ENCODE measurements at places on chromosomes 13 and 19.
A peak's percentile ranks its signal among the peaks of the same experiment; 100 is the strongest.

DNA sequence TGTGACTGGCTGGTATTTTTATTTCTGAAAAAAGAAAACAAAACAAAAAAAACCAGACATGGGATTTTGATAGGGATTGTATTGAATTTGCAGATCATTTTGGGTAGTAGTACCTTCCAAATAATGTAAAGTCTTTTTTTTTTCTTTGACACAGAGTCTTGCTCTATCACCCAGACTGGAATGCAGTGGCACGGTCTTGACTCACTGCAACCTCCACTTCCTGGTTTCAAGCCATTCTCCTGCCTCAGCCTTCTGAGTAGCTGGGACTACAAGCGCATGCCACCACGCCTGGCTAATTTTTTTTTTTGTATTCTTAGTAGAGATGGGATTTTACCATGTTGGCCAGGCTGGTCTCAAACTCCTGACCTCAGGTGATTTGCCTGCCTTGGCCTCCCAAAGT lies 4.2 kb downstream of the ZNF101 start:
- DNase-seq: no peak

DNA sequence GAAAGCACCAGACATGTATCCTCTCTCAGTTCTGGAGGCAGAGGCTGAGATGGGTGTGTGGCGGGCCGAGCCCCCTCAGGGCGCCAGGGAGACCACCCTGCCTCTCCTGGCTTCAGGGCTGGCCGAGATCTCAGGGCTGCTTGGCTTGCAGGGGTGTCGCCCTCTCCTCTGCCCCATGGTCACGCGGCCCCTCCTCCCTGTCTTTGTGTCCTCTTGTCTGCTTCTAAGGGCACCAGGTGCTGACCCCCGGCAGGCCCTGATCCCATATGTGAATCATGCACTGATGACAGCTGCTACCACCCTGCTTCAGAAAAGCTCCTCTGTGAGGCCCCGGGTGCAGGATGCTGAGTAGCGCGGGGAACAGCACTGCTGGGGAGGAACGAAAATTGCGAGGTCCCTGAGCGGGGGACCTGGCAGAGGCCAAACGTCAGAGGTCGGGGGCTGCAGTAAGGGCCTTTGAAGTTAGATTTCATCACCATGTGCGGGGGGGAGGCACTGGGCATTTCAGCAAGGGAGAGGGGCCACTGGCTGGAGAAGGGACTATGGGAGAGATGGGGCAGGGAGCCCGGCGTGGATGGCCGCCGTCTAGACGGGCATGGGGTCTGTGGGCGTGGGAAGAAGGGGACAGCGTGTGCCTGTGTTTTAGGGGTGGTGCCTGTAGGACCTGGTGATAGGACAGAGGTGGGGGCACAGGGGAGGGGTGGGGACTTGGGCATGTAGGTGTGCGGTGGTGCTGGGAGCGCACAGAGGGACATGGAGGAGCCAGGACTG lies 125.2 kb downstream of the KDM4B start:
- DNase-seq: no peak

GRCh38 chr13:38264363-38265131 lies 85.1 kb upstream of the UFM1 start:
- no peak for DNase-seq

DNA sequence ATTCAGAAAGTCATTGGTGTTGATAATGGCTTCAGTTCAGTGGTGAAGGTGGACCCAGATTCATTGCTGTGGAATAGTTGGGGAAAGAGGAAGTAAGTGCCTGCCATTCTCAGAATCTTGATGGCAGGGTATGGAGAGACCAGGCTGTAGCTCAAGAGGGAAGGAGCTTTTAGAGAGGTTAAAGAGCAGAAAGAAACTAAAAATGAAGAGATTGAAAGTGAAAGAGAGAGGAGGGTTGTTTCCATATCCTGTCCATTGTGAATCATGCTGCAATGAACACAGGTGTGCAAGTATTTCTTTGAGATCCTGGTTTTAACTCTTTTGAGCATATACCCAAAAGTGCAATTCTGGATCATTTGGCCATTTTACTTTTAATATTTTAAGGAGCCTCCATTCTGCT lies 12.5 kb downstream of the GJB6 start:
- DNase-seq: no peak

- DNase-seq: no peak
Measured at GRCh38 chr19:49389406-49389805, 1.4 kb downstream of the KASH5 start.

GRCh38 chr19:4588291-4588761 lies 28.8 kb upstream of the SEMA6B start:
- no peak for DNase-seq

DNA sequence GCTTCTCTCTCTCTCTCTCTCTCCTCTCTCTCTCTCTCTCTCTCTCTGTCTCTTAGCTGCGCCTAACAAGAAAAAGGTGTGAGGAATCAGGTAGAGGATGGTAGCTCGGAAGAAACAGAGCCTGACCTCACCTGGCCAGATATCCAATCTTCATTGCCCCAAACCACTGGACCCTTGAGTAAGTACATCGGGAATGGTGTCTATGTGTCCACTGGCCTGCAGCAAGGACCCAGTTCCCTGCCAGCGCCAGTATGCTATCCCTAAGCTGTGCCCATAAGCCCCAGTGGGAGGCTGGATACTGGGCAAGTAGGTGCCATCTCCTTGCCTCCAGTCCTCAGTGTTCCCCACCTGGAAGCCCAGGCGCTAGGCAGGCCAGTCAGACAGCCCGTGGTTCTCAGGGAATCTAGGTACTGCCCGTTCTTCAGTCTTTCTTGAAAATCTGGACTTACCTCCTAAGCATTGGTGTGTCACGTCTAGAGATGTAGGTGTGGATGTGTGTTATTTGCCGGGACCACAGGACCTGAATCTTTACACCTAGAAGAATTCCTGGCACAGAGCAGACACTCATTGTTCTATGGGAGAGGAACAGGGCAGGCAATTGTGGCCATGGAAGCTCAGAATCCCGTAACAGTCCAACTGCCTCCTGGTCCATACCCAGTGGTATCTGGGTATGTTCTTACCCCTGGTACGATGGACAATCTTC lies 7.3 kb downstream of the URAD start:
- no peak for DNase-seq

- no peak for DNase-seq
Measured at GRCh38 chr13:44887515-44887914, 101.8 kb downstream of the NUFIP1 start.

DNA sequence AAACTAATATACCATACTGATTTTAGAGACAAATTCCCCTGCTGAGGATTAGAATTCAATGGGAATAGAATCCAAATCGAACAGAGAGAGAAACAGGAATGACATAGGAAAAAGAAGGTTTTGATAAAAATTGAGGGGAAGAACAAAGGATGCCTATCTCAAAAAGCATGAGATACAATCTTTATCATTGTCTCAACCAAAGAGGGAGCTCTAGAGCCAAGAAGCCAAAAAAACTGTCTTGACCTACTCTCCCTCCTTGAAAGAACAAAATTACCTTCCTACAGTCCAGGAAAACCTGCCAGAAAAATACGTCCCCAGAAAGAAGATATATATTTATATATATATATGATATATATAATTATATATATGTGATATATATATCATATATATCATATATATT lies 39.2 kb upstream of the MIR17HG start:
- no peak for DNase-seq

DNA sequence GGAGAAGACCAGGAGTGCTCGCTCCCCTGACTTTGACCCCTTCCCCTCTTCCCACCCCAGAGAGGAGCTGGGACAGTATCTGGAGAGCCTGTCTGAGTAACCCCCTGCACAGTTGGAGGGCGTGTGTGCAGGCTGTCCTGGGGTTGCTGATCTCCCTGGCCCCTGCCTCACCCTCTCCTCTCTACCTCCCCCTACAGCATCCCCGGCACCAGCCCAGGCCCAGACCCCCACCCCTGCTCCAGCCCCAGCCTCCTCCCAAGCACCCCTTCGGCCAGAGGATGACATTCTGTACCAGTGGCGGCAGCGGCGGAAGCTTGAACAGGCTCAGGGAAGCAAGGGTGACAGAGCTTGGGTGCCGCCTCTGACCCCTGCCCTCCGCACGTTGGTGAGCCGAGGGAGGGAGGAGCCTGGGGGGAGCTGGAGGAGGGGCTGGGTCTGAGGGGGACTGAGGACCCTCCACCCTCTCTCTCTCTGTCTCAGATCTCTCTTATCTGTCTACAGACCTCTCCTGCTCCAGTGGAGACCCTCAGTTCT lies 8.7 kb downstream of the PROSER3 start:
- DNase-seq: no peak

DNA sequence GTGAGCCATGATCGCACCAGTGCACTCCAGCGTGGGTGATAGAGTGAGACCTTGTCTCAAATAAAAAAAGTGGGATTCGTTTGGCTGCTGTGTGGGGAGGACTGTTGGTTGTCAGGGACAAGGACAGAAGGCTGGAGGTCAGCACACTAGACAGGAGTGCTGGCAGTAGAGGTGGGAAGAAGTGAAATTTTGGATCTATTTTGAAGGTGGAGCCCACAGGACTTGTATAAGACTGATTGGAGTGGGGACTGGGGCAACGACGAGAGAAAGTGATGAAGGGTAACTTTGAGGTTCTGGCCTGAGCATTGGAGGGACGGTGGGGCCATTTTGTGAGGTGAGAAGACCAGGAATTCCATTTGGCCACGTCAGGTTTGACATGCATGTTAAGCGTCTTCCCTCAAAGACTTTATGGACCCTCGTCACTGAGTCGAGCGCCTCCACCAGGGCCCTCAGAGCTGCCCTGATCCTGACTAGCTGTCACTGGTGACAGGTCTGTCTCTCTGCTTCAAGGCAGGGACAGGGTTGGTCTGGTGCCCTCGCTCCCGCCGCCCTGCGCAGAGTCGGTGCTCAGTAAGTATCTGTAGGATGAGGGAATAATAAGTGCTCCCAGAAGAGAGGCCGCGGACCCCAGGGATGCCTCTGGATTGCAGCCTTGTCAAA lies 673 bp downstream of the CTU1 start:
- peak; percentile 39 for DNase-seq

GRCh38 chr13:80665792-80666333 lies 324.9 kb upstream of the SPRY2 start:
- DNase-seq: no peak

DNA sequence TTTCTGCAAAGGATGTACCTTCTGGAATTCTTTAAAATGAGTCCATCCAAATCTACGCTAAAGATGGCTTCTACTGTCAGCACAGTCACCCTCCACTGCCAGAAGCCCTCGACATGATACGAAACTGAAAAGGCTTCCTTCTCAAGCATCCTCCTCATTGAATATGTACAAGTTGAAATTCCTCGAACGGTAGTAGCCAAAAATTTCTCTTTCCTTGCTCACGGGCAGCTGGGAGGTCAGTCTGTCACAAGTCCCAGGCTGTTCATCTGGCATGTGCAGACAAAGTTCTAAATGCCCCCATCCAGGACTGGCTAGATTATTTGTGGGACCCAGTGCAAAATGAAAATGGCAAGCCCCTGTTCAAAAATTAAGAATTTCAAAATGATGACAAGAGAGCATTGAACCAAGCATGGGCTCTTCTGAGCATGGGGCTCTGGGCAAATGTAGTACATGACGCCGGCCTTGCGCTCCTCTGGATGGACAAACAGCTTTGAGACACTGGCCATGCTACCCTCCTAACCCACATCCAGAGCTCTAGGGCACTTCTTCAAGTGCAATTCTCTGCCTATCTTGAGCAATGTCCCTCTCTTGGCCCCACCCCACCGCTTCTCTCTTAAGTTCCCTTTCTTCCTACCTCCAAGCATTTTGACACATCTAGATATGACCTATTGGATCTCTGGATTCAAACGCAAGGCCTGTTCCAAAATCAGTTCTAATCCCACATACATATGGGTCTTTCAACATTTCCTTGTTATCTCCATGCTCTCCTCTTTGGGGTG lies 78.9 kb upstream of the FLT1 start:
- no peak for DNase-seq
